ENCODE measurements at places on chromosomes 1 and 21. TPM values are rescaled to one million over a fixed set of nuclear protein-coding genes. Genes with fewer than 3 reads are reported as not detected.

The GPATCH3 gene
- 7.6 TPM for polyA plus RNA-seq

GRCh38 chr1:82646336-82646735, 845.6 kb downstream of the ADGRL2 start:
- no peak for DNase-seq

- DNase-seq, result peak; percentile 26
Observed at GRCh38 chr1:226185141-226186036, 1.2 kb downstream of the ACBD3 start.

The GIPC2 gene
- 0.06 TPM for polyA plus RNA-seq

The ITLN2 gene
- polyA plus RNA-seq, result not detected

The RPE65 gene
- not detected for polyA plus RNA-seq

DNA sequence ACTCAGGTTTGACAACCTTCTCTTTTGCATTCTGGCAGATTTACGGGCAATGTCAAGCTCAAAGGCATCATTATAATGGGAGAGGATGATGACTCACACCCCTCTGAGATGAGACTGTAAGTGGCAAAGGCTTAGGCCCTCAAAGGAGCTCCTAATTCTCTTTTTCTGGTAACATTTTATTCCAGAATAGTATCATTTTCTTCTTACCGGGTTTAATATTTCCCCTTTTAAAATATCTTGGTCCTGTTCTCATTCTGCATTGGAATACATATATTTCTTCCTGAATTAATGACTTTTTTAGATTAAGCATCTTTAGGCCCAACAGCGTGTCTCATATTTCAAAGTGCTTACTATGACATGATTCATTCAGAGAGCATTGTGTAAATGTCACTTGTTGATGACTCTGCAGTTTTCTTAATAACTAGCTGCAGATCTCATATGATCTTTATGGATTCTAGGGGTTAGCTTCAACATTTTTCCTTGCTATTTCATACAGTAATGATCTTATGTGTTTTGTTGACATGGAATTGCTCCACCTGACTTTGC, 1.7 kb downstream of the PITHD1 start:
- peak; percentile 65 for DNase-seq

- no peak for DNase-seq
Observed at GRCh38 chr1:119531606-119532323, 24.8 kb downstream of the HSD3B1 start.

GRCh38 chr1:232274236-232274855, 355.6 kb downstream of the SIPA1L2 start:
- DNase-seq, result no peak

DNA sequence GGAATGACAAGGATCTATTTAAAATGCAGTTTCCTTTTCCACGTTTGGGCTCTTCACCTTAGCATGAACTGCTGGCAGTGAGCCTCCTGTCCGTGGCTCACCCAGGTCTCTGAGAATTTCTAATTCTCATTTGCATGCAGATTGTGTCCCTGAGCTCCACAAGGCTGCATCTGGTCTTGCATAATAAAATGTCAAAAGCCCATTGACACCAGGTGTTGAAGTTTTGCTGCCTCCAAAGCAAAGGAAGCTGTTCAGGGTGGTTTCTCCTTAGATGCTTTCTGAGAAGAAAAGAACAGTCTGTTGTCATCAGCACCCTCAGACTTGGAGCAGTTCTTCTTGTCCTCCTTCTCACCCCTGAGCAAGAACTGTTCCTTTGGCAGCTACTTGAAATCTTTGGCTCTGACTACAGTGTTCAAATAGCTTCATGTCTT, 433.1 kb upstream of the KAZN start:
- no peak for DNase-seq

- peak; percentile 71 for DNase-seq
Observed at GRCh38 chr21:45473496-45474322, 68.5 kb downstream of the SLC19A1 start.

All from IMR-90 (cell line).